Motor neuron (in vitro differentiated cells): ENCODE measurements at places on chromosomes 6 and 20.
A peak's percentile ranks its signal among the peaks of the same experiment; 100 is the strongest.

- ATAC-seq = no peak
These were observed 34.9 kb upstream of the FOXA2 start for GRCh38 chr20:22619272-22619671.

- ATAC-seq = no peak
These were observed 22.2 kb downstream of the FAM110A start for GRCh38 chr20:855466-856360.

GRCh38 chr6:135233686-135234491, 52.8 kb downstream of the MYB start:
- ATAC-seq = peak; percentile 16

GRCh38 chr6:156735751-156736150, 41.4 kb upstream of the ARID1B start:
- ATAC-seq = no peak

- no peak for ATAC-seq
These were observed 66.8 kb upstream of the RSPO3 start for GRCh38 chr6:127051571-127052260.

DNA sequence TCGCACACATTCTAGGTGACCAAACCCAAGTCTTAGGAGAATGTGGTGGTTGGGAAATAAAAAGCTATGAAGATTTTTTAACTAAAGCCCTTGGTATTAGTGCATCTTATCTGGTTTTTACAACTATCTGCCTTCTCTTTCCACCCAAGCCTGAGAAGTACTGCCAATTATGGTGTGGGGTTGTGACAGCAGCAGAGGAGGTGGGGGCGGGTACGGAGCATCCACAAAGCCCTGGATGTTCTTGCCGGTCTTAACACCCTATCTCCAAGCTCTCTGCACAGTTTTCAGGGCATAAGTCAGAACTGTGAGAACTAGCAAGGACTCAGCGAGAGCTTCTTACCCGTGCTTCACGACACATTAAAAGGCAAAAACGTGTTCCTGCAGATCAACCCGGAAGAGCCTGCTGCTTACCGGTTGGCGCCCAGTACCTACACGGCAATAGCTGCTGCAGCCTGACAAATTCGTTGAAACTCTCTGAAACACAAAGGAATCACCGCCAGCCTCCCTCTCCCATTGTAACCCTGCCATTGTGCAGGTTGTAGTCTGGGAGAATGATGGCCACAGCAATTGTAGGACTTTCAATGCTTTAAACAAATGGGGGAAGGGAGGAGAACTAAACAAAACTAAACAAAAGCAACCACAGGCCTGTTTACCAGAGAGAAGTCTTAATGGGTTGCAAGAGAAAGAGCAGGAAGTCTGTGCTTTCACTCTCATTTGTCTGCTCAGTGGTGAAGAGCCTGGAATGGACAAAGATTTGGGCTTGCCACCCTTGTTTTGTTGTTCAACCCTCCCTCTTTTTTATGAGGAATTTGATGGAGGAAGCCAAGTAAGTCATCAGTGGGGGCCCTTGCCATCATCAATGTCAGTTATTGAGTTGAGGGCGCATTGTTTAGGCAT, 461.0 kb upstream of the JARID2 start:
- ATAC-seq = peak; percentile 91

DNA sequence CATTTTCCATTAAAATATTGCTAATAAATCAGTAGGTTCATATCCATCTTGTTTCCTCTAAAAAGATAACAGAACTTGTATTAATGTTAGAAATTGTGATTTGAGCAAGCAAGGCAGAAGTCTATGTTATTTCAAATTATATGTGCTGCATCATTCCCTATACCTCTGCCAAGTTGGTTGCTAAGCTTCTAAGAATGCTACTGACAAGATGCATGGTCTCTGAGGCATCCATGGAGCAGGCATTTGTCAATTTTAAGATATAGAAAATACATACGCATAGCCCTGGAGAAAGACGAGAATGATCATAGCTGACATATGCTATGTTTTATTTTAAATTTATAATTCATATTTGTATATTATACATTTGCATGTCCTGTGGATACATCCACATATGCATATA, 168.3 kb upstream of the THEMIS start:
- no peak for ATAC-seq

DNA sequence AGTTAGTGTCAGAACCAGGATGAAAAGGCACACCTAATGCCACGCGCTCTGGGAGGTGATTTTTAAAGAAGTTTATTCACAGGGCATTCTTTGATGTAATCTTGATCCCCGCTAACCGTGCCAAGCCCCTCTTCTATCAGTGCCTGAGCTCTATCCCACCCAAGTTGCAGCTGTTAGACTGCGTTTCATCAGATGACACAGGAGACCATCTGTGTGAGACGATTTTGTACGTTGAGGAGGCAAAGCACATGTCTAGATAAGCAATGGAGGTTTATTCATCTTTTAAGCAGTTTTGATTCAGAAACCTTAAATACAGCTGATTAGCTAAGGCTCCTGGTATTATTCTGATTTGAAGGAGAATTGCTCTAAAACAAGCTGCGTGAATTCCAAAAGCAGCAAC, 18.6 kb downstream of the RNASET2 start:
- no peak for ATAC-seq

- ATAC-seq = no peak
These were observed 31.5 kb downstream of the MAFB start for GRCh38 chr20:40657526-40657925.

DNA sequence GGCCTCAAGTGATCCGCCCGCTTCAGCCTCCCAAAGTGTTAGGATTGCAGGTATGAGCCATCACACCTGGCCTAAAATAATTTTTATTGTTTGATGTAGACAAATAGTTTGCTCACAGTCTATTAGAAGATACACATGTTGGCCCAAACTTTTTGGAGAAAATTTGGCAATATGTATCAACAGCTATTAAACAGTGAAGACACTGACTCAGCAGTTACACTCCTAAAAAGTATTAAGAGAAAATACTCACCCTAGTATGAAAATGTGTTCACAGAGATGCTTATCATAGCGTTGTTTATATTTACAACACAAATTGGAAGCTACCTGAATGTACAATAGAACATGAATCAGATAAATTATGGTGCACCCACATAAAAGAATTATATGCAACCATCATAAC, 173.1 kb downstream of the WDR27 start:
- ATAC-seq = no peak

DNA sequence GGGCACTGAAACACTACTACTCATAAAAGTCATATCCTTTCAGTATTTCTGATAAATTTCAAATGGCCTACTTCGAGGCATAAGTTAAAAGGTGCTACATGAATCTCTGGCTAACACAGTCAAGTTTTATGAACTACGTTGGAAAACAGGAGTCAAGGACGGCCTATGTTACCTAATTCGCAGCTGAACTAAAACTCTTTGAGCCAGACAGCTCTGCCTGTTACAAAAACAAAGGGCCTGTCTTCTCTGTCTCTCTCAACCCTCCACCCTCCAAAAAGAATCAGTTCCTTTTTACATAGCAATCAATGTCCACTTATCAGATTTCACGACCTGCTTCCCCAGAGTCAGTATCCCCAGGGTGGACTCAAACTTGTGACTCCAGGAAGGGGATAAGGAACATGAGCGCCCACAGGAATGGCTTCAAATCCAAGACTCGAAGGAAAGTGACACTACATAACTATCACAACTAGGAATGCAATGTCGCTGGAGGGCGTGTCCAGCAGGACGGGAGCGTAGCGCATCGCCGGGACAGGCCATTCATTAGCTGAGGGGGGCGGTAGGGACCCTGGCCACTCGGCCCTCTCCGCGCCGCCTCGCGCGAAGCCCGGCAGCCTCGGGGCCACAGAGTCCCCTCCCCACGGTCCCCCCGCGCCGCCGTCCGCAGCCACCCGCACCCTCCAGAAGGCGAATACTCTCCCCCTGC, 591 bp downstream of the IBTK start:
- peak; percentile 81 for ATAC-seq

DNA sequence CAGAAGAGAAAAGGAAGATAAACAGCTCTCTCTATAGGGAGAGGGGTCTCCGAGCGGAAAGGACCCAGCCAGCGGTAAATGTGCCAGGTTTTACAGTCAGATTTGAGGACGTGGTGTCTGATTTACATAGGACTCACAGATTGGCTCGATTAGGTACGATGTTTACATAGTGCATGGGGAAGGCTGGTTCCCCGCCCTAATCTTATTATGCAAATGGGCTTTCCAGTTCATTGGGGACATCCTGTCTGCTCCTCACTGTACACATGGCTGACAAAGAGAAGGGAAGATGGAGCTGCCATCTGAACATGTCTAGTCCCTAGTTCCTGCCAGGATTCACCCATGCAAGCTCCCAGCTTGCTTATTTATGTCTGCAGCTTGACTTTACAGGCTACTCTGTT, 119.9 kb downstream of the RNF144B start:
- peak; percentile 43 for ATAC-seq

- ATAC-seq = peak; percentile 50
These were observed 73.3 kb downstream of the HUS1B start for GRCh38 chr6:583635-584034.
